WTC11 (cell line): ENCODE measurements at places on chromosomes 2 and 18.

DNA sequence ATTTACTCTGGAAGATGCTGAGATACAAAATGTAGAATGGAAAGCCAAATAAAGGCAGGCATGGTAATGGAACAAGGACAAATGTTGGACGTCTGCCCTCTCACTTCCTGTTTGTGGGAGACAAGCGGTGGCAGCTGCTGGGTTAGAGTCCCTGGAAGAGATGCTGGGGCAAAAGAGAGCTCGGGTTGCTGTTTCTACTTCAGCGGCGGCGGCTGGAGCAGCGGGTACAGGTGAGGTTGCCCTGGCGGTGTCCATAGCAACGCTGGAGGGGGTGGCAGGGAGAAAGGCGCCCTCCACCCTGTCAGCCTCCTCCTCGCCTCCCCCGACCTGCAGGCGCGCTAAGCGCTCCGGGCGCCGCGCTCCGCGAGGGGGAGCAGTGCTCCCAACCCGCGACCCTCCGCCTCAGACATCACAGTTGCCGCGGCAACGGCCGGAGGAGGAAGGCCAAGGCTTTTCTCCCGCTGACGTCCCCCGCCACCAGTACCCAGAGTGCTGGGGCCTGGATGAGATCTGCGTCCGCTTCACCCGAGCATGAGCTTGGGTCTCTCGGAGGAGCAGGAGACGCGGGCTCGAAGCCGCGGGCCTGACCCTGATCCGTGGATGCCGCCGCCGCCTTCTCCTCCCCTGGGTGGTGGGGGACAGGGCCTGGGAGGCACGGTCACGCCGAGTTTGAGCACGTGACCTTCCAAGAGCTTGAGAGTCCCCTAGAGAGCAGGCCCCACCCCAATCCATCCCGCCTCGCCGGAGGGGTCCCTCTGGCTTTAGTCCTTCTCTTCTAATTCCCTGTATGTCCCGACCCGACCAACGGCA is 65.6 kb downstream of the NOL4 start:
- peak; percentile 88 for DNase-seq

- DNase-seq, result no peak
Measured at GRCh38 chr2:12262681-12263436, 453.9 kb upstream of the TRIB2 start.

DNA sequence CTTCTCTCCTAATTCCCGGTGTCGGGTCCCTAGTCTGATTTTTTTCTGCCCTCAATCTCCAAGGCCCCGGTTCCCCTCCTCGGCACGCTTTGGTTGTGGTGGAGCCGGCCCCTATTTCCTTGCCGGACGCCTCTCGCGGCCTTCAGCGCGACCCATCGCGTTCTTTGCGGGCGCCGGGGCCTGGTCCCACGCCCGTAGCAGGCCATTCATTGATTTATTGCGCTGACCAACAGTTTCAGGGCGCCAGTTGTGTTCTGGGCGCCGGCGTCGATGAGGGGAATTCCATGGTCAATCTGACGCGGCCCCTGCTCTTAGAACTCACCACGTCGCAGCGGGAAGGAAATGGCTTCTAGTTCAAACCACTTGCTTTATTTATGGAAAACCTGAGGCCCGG is 396 bp downstream of the CNOT9 start:
- peak; percentile 65 for DNase-seq

DNA sequence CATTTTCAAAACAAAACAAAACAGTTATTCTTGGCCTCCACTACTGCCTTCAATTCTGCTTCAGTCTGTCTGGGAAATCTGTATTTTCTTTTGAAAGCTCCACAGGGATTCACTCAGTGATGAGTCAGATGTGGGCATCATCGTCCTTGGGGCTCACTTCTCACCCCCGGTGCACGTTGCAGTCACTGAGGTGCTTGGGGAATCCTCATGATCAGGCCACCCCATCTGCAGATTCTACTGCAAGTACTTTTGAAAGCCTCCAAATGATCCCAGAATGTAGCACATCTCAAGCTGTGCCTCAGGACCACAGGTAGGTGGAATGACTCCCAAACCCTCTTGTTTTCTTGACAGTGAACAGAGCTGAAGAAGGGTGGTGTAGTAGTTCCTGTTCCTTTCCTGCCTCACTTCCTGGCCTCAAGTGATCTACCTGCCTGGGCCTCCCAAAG is 34.3 kb downstream of the LPIN2 start:
- no peak for DNase-seq

GRCh38 chr18:23883277-23883790 is 131.2 kb upstream of the TTC39C start:
- DNase-seq, result no peak

GRCh38 chr18:42082415-42083234 is 127.6 kb downstream of the PIK3C3 start:
- DNase-seq, result no peak

- DNase-seq, result no peak
Measured at GRCh38 chr2:109523536-109524361, 90.0 kb downstream of the SEPTIN10 start.

DNA sequence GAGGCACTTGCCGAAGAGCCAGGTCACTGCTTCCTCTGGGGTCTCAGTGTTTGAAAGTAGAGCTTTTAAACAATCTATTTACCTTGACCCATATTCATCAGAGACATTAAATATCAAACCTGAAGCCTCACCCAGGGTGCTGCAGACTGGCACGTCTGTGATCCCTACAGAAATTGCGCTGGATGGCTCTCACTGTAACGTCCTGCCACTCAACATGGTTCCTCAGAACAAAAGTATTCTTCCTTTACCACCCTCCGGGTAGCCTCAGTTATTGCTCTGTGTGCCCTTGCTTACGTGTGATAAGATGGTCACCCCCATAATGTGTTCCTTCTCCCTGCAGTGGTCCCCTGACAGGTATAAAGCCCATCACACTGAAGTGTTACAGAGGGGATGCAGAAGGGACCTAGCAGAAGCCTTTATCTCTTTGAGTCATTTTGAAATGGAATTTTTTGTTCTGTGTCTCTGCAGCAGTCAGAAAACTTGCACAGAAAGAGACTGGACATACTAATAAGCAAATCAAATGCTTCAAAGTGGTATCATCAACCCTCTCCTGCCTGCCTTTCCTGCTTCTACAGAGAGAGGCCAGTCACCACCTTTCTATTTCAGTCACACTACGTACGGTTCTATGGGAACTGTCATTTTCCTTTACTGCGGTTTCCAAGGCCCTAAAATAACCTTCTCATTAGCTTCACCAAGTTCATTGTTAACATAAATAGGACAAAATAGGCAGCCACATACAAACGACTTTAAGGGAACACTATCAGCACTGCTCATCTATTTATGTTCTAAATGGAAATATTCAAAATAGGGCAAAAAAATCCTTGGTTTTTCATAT is 86.8 kb downstream of the METTL8 start:
- no peak for DNase-seq

GRCh38 chr2:163610817-163611556 is 124.8 kb downstream of the FIGN start:
- peak; percentile 53 for DNase-seq

DNA sequence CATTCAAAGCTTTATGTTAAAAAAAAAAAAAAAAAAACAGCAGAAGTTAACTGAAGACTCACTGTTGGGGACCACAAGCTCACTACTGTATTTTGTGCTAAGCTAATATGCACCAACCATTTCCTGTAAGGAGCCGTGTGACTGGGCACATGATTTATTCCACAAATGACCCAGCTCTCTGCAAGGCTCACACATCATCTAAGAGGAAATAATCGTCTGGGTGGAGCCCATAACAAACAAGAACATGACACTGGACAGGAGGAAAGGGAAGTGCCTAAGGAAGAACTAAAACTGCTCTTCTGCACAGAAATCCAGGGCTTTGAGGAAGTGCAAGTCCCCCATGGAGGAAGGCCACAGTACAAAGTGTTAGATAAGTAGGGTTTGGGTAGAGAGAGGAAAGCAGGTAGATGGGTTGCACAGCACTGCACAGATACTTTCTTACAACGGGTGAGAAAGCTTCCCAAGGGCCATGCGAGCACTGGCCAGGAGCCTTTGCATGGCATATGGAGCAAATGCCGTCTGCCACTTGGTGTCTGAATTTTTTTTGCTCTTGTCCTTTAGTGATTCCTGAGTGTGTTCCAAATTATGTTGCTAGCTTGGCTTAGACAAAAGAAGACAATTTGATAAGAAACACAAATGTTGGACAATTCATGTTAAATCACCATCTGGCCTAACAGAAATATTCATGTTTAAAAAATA is 24.4 kb downstream of the NFE2L2 start:
- no peak for DNase-seq

DNA sequence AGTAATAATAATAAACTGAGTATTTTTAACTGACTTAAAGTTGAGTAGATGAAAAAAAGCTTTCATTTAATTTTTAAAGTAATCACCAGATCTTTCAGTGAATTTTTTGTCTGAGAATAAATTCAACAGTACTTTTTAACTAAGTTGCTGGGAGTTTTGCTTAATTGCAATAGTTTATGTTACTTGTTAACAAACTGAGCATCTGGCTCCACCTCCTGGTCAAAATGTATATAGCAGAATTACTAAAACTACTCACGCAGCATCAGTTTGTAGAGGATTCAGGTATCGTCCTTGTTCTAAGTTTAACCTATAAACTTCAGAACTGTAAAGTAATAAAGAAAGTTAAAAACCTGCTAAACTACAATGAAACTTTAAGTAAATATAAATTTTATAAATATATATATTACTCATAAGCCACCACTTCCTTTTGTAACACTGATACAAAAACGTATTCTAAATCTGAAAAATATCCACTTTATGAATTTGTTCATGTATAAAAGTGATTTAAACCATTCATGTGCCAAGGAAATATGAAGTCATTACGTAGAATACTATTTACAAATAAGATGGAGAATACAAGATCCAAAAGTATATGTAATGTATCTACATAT is 21.3 kb downstream of the NOL10 start:
- DNase-seq, result no peak

DNA sequence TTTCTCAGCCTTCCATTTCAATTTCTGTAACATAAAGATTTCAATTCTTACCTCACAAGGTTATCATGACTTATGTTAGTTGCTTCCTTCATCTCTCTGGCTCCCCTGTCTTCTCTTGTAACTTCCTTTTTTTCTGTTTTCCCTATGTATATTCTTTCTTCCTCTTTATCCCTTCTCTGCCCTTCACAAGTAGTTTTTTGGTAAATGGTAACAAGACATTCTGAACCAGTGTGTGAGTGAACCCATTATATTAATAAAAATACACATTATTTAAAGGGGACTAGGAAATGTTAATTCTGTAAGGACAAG is 8.4 kb downstream of the ACSL3 start:
- DNase-seq, result no peak

- DNase-seq, result no peak
Measured at GRCh38 chr2:127901339-127902056, 15.7 kb upstream of the AMMECR1L start.

DNA sequence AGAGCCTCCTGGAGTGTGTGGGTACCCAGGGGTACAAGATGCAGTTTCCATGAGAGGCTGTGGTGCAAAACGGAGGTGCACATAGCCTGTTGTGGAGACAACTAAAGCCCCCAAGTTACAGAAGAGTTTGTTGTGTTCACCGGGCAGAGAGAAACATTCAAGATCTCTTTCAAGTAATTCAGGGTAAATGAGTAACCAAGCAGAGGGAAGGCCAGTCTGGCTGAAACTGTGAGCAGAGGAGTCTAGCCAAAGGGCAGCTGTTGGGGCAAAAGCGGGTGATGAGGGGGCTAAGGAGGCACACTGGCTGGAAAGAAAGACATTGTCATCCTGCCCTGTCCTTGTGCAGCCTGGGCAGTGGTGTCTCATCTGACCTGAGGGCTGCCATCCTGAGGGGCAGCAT is 52.0 kb downstream of the CXCR4 start:
- no peak for DNase-seq

- DNase-seq, result no peak
Measured at GRCh38 chr2:50125246-50125645, 906.7 kb downstream of the NRXN1 start.

DNA sequence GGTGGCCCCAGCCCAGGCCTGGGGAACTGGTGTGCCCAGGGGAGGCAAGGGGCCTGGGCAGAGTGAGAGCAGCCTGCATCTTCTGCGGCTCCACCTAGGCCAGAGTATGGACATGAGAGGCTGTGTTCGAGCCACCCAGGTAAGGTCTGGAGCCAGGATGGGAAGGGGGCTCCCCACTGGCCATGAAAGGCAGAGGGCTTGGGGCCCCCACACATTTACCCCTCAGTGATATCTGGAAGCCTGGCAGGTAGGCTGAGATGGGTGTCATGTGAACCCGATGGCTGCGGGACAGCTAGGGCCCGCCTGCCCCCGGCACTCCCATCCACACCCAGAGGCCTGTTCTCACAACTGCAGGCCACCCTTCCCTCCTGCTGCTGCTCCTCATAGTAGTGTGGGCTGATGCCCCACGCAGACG is 13.2 kb downstream of the ADRA2B start:
- peak; percentile 8 for DNase-seq

GRCh38 chr2:105180491-105180972 is 61.0 kb upstream of the GPR45 start:
- no peak for DNase-seq

- DNase-seq, result no peak
Measured at GRCh38 chr2:238865015-238865719, 17.3 kb downstream of the TWIST2 start.

- no peak for DNase-seq
Measured at GRCh38 chr2:88698498-88699233, 7.2 kb downstream of the RPIA start.

- DNase-seq, result no peak
Measured at GRCh38 chr18:3455907-3456685, 6.1 kb downstream of the TGIF1 start.

- no peak for DNase-seq
Measured at GRCh38 chr2:99959261-99960014, 183.0 kb downstream of the AFF3 start.

DNA sequence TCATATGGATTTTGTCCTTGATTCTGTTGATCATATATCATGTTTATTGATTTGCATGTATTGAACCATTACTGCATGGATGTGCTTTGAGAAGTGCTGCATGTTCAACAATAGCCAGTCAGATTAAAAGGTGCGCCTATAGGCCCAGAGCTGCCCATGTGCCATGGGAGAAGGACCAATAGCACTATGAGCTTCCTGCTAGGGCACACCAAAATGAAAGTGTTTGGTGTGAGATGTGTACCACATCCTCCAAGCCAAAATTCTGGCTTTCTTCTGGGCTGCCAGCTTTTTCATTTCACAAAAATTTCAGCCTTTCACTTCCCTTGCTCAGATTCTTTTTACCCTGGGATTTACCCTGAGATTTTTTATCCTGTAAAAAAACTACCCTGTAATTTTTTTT is 34.8 kb upstream of the MMADHC start:
- no peak for DNase-seq
